ENCODE measurements at places on chromosomes 4 and X. TPM values are rescaled to one million over a fixed set of nuclear protein-coding genes. Genes with fewer than 3 reads are reported as not detected.

- DNase-seq, result no peak
Observed at GRCh38 chr4:168853770-168854169, 156.3 kb downstream of the CBR4 start.

DNA sequence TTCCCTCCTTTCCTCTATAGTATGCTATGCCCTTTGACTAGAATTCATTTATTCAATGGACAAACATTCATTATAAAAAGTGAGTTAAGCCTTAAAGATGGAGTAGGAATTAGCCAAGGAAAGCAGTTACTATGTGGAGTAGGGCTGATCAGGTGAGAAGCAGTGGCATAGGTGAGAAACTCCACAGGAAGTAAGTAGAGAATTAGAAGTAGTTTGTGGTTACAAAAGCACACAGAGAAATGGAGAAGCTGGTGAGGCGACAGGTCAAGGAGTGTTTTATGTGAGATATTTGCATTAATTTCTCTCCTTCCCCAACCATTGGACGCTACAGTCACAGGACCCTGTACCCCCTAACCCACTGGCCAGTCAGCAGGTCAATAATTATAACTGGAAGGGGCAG is 30.6 kb downstream of the SETD7 start:
- no peak for DNase-seq

PROM1 gene
- not detected for total RNA-seq

DNA sequence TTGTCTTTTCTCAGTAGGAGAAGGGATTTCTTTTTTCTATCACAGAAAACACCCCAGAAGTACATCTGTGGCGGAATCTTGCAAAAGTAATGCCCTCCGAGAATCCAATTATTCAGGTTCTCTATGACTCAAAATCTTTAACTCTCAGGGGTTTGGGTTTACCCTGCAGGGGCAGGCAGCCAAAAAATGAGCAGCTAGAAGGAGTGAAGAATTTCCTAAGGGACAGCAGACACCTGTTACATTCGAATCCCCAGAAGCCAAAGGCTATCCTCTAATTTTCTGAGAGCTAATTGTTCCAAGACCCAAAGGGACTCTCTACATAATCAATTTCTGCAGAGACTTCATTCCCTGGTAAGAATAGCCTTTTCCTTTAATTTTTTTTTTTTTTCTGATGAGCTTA is 27.5 kb upstream of the CBR4 start:
- DNase-seq, result no peak
